ENCODE measurements at places on chromosomes 4 and X.

DNA sequence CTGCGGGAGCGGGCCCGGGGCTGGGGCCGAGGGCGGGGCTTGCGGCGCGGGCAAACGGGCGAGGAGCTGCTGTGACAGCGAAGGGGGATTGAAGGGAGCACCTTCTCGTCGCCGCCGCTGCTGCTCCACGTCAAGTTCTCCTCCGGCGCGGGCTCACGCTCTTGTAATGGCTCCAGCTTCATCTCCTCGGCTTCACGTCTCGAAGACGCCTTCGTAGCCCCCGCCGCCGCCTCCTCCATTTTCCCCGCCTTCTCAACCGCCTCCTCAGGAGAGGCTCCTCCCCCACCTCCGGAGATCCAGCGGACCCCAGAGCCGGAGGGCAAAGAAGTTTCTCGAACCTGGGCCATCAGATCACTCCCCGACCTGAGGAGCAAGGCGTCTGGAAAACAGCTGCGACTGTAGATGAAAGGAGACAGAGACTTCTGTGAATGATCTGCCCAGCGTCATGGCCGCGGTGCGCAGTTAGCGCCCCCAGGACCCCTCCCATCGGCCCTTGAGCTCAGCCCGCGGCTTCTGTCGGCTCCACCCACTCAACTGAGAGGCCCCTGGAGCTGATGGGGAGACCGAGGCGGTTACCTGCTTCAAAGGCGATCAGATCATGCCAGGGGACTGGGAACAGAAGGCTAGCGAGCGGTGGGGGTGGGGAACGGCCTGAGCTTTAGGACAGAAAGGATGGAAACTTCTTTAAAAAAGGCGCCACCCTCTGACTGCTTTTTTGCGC, 895 bp downstream of the USP51 start:
- DNase-seq: peak; percentile 56

DNA sequence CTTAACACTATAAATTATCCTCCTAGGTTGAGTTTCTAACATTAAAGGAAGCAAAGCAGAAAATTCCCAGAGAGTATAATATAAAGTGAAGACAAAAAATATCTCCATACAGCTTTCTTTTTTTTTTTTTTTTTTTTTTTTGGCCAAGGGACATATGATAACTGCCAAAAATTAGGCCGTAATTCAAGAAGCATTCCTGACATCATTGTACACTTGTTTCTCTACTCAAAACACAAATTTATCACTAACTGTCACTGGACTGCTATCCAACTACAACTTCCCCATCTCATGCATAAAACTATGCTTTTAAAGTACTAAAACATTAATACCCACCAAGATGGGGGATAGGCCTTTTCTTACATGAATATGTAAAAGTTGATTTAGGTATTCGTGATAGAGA, 77.2 kb downstream of the DCHS2 start:
- no peak for DNase-seq

DNA sequence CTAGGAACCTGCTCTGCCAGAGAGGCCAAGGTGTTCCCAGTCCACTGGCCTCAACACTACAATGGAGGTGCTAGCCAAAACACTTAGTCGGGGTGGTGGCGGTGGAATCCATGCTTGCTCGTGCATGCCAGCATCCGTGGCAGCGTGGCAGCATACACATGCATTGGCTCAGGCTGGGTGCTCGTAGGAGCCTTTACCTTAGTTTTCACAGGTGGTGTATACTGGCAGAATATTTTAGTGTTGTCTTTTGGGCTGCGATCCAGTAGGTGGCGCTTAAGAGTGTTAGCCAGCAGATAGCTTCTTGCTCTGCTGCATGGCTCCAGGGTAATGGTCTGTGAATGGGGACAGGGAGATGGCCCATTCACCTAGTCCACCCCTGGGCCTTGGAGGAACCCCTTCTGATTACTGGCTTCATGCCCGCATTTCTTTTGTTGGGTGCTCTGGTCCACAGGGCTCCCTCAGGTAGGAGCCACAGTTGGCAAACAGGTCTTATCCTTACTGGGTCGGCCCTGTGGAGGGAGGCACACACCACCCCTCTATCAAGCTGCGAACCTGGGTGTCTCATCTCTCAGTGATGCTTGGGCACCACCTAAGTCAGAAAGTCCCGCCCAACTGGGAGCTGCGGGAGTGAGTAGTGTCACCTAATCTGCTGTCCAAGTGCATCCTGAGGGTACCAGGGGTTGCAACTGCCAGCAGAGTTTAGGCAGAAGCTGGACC, 40.0 kb downstream of the RIPPLY1 start:
- no peak for DNase-seq

DNA sequence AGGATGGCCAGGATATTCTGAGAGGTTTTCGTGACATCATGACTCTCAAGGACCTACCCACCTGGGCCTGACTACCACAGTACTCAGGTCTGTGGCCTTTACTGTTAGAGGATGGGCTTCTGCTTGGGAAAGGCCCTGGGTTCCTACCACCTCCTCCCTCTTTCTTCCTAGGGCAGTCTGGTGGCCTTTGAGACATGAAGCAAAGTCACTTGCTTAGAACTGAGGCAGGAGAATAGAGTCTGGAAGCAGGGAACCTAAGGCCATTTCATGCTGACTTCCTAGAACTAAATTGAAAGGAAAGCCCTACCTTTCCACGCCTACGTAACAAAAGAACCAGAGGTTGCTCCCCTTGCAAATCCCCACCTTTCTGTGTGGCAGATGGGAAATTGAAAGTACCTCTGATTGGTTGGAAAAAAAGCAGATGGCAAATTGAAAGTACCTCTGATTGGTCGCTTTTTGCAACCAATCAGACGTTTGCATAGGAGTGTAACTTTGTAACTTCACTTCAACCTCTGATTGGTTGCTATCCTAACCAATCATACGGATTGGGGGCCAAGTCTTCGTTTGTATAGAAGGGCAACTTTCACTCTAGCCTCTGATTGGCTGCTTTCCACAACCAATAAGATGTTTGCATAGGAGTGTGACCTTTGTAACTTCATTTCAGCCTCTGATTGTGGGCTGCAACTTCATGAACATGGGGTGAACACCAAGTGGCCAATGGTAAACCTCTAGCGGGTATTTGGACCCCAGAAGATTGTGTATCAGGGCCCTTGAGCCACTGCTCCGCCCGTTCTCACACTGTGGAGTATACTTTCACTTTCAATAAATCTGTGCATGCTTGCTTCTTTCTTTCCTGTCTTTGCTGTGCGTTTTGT, 9.9 kb upstream of the AKAP14 start:
- DNase-seq: no peak

GRCh38 chrX:54843050-54843449, 35.5 kb downstream of the MAGED2 start:
- DNase-seq: no peak

- DNase-seq: no peak
Measured at GRCh38 chrX:134377537-134377936, 82.4 kb upstream of the HPRT1 start.

DNA sequence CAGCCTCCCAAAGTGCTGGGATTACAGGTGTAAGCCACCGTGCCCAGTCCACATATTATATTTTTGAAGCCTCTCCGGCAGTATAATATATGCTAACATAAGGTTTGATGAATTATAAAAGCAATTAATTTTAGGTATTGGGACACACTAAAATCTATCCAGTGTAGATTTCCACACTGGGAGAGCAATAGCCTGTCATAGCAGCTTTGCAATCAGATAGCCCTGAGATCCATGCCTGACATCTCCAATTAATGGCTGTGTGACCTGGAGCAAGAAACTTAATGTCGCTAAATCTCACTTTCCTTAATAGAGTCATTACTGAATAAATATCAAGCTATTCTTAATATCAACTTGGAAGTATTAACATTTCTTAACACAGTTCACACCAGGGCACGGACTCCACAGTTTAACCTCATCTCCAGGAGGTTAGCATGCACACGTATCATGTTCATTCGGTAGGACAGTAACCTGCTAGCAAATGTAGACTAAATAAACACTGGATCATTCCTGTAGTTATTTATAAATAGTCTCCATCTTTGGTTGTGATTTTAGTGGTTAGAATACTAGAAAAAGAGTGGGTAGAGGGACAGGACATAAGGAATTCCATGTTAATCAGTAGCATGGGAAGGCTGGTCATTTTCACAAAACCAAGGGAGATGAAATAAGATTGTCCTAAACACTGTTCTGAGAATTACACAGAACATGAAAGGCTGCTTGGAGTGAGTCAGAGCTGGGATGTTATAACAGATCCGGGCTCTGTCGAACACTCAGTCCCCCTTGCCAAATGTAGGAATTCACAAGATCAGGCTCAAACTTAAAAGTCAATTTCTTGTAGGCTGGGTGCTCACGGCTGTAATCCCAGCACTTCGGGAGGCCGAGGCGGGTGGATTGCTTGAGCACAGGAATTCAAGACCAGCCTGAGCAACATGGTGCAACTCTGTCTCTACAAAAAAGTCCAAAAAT, 254.7 kb downstream of the PALLD start:
- no peak for DNase-seq

- peak; percentile 90 for DNase-seq
Measured at GRCh38 chr4:55635741-55636655, at the start of gene NMU. TSS of gene NMU (minus strand) at chr4:55636298. CDS start at chr4:55636192, 106 bp downstream.

GRCh38 chr4:122666527-122667245, 45.8 kb upstream of the IL21 start:
- no peak for DNase-seq

- no peak for DNase-seq
Measured at GRCh38 chr4:41157009-41157408, 57.3 kb downstream of the APBB2 start.

GRCh38 chrX:54721424-54721823, 76.6 kb downstream of the ITIH6 start:
- DNase-seq: no peak

DNA sequence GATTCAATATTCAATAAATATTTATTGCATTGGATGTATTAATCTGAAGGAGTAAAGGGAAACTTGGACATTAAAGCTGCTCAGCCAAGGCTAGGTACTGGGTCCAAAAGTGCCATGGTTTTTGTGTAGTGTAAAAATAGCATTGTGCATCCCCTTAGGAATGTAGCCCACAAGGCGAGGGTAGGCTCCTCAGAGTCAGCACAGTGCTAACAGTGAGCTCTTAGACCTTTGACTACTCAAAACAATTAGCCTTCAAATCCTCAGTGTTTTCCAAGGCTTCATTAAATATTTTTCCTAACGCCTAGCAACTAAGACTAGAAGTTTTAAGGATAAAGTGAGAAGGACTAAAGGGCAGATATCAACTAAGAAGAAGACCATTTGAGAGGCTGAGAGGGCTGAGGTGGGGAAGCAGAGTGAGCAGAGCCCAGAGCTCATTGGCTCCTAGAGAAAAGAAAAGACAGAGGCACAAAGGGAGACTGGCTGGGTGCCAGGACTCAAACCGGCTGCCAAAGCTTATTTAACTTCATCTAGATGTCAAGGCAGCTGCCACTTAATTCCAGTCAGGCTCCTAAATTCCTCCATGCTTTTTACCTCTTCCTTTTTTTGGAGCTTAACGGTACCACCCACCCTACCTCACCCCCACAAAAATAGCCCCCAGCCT, 17.0 kb downstream of the PRKG2 start:
- DNase-seq: peak; percentile 26

GRCh38 chr4:145496292-145496691, 14.6 kb downstream of the SMAD1 start:
- no peak for DNase-seq

All from upper lobe of left lung (tissue), 6 donors.